Cortex of kidney (tissue), 1 donor: ENCODE measurements at places on chromosomes 4 and X.
A peak's percentile ranks its signal among the peaks of the same experiment; 100 is the strongest.

- no peak for DNase-seq
Measured at GRCh38 chr4:79225360-79225759, 100.5 kb downstream of the NAA11 start.

- DNase-seq = no peak
Measured at GRCh38 chr4:3818371-3818770, 52.2 kb downstream of the ADRA2C start.

- no peak for DNase-seq
Measured at GRCh38 chr4:137664046-137664387, 131.7 kb upstream of the PCDH18 start.

DNA sequence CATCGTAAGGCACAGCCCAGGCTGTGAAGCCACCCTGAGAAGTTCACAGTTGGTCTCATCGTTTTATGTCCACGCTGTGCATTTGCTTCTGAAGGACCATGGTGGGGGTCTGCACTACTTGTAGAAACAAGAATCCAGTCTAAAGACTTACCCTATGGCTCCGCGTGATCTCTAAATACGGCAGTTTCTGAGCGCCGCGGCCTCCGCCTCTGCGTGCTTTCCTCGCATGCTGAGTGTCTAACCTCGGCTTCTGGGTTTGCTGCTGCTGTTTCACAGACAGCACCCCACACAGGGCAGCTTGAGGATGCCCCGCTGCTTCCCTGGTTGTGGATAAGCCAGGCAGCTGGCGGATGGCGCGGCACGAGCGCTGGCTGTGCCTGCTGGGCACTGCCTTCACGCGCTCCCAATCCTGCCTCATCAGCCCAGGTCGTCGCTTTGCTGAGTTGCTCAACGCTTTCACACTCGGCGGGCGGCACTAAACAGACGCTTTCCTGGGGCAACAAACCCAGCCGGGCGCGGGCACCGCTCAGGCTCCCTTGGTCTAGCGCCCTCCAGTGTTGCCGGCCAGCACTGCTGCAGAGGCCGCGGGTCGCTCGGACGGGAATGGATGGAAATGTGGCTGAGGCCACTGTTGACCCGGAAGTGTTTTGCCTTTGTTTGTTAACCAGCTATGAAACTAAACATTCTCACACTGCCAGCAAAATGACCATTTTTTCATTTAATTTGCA lies 39.2 kb downstream of the FGFRL1 start:
- no peak for DNase-seq

- DNase-seq = peak; percentile 5
Measured at GRCh38 chr4:186724864-186725468, 1.3 kb upstream of the FAT1 start.

- no peak for DNase-seq
Measured at GRCh38 chr4:113146876-113147358, 97.5 kb downstream of the ANK2 start.

DNA sequence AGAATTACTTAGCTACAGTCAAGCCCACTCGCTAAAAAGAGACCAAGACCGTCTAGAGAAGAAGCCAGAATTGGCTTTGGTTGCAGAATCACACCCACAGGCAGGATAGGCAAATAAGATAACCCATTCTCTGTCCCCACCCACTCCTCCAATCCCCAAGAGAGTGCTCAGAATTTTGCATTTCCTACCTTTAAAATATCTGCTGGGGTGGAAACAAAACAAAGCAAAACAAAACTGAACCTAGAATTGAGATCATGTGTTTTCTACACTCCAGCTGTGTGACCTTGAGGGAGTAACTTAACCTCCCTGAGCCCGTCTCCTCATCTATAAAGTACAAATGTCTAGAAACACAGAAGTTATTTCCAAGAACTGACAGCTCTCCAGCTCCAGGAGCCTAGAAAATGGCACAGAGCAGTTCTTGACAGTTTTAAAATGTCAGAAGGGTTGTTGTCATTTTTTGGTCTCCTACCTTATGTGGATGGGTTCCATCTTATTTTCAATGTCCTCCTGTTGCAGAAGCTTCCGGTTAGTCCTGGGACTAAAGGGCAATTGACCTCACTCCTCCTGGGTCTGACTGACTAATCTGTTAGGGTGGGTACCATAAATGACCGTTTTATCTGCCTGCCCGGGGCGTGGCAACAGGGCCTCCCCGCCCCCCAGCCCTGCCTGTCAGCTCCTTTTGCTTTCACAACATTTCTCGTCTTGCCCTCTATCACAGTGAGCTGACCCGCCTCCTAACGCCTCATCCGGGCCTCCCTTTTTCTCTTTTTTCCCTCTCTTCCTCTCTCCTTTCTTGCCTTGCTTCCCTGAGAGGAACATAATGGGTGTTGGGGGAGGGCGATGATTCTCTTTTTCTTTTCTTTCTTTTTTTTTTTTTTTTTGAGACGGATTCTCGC lies 114.0 kb downstream of the RBM47 start:
- DNase-seq = no peak

GRCh38 chr4:182746876-182747275 lies 170.3 kb downstream of the DCTD start:
- DNase-seq = no peak

- DNase-seq = no peak
Measured at GRCh38 chr4:2338754-2339457, 77.0 kb upstream of the MXD4 start.

DNA sequence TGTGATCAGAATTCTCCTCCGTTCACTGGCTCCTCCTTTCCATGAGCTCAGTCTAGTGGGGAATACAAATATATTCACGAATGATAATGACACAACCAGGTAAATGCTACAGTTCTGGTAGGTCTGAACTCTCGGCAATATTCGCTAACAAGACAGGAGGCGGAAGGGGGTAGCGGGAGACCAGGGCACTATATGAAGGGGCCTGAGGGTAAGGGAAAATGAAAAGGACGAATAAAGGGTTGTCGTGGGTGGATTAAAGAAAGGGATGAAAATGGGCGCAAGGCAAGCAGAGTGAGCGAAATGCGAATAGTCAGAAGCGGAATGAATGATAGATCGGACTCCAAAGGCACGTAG lies 743 bp downstream of the NKAP start:
- no peak for DNase-seq
